Activated CD4-positive, alpha-beta T cell treated with anti-CD3 and anti-CD28 coated beads, Interleukin-2, amount 50 U/mL, for 24 hours (primary cell): ENCODE measurements at places on chromosomes 2 and 18.

DNA sequence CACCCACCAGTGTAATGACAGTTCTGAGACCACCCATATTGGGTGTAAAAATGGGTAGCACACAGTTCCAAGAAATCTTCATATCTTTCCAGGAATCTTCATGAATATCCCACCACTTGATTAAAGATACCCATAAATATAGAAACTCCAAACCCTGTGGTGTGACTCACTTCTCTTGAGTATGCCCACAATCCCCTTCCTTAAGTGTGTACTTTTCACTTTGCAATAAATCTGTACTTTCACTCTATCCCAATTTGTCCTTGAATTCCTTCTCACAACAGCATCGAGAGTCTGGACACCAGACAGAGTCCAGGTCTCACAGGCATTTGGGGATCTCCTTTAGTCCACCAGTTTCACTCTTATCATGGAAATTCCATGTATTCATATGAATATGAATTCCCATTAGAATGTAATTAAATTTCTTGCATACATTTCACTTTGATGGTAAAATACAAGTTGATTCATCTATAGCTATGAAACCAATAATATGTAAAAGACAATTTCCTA, 287.0 kb upstream of the SESTD1 start:
- DNase-seq: no peak

GRCh38 chr2:17517481-17518211, 594 bp downstream of the RAD51AP2 start:
- DNase-seq: no peak

DNA sequence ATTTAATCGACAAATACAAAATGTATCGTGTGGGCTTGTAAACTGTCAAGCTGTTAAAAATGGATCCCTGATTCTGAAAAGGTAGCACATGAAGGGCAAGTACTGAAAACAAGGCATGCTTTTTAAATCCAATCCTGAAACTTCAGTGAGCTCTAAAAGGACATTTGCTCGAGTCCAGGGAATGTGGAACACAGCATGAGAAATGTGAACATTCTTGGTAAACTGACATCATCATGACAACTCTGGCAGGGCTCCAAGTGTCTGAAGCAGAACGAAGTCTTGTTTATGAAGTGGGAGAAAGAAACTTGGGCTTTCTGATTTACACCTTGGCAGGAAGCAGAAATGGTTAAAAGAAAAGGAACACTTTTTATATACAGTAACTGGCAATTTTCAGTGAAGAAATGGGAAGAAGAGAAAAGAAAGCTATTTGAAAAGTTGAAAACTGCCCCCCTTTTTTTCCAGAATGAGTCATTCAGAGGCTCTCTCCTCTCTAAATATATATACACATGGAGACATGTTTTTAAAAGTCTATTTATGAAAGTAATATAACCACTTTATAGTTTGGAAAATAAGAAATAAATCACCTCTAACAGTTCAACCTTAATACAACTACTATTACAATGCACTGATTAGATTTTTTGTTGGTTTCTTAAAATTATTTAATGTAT, 120.8 kb downstream of the GAREM1 start:
- DNase-seq: no peak

- DNase-seq: no peak
Observed at GRCh38 chr2:227612546-227613271, 1.9 kb downstream of the SCYGR3 start.

- DNase-seq: no peak
Observed at GRCh38 chr18:11392292-11392691, 217.1 kb upstream of the SLC35G4 start.

GRCh38 chr18:10896851-10897250, 252.5 kb downstream of the PIEZO2 start:
- DNase-seq: no peak

DNA sequence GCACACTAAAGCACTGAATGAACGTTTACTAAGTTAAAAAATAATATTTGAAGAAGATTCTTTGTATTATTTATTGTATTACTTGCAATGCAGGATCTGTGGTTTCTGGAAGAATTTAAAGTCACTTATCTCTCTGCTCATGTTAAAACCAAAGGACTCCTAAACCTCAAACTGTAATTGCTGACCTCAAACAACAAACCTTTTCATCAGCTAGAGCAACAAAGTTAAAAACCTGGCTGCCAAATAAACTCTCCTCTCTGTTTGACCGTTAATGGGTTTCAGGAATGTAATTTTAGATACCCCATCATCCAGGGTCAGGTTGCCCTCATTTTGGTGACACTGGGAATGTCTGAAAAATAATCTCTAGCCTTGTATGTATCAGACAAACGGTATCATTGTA, 239.1 kb downstream of the TGIF1 start:
- no peak for DNase-seq

GRCh38 chr18:69102959-69103358, 297.7 kb upstream of the DOK6 start:
- DNase-seq: no peak

DNA sequence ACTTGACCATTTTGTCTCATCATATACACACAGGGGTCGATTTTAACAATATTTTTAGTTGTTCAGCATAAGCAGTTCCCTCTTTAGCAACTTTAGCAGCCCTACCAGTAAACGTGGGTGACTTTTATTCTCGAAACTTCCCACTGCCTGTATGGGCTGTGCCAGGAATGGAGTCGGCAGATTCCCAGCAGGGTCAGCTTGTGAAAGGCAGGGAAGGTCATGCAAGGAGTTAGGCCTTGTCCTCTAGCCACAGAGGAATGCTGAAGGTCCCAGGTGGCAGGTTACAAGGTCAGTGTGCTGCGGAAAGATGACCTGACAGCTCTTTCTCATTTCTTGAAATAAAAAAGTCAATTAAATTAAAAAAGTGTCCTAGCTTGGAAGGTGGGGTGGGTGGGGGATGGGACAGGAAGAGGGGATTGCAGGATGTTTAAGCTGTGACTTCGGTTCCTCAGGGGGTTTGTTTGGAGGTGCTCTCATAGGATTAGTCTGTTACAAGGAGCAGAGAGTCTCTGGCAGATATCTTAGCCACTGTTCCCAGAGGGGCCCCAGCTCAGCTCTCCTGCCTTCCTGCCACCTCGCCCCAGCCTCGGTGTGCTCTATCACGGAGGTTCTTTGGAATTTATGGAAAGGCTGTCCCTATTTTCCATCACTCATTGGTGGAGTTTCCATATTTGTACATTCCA, 21.4 kb downstream of the DRC1 start:
- no peak for DNase-seq

DNA sequence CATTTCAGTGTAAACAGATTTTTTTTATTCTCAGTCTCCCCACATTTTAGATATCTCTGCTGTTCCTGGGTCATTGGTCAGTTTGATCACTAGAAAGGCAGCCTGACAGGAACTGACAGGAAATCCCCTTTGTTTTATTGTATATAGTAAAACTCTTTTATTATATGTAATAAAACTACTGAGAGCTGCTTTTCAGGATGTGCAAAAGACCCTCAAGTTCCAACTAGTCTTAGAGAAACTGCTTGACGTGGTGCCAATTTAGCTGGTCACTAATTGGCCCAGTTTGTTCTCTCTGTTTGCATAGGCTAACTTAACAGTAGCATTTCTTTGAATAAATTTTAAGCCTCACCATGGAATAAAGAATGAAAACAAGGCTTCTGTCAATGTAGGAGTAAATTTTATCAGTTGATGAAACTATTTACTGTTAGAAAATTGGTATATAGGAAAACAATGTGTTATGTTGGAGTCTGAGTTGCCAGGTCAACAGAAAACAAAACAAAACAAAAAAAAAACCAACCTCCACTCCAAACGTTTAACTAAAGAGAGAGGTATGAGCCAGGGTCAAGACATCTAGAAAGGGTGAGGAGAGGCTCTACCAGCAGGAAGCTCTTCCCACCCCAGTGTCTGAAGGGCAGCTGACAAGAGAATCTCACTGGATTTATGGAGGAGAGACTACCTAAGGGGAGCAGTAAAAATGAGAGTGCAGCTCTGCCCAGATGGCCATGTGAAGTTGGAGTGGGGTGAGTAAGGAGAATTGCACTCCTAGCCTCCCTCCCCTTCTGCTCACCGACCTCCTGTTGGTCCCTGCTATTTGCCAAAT, 184.6 kb downstream of the ST6GAL2 start:
- DNase-seq: no peak

DNA sequence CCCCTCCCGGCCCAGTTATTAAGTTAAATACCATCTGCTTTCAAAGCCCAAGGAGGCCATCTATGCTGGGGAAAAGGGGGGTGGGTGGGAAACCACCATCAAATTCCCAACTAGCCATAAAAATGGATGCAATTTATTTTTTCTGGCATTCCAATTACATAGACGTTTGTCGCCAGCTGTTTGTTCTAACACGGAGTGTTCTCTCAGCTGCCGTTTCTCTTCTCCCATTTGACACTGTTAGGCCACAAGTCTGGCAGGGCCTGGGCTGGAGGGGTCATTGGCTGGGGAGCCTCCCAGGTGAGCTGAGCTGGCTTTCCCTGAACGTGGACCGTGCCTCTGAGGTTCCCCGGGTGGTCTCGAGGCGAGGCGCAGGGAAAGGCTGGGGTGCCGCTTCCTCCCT, 16.6 kb downstream of the ATOH8 start:
- DNase-seq: no peak

DNA sequence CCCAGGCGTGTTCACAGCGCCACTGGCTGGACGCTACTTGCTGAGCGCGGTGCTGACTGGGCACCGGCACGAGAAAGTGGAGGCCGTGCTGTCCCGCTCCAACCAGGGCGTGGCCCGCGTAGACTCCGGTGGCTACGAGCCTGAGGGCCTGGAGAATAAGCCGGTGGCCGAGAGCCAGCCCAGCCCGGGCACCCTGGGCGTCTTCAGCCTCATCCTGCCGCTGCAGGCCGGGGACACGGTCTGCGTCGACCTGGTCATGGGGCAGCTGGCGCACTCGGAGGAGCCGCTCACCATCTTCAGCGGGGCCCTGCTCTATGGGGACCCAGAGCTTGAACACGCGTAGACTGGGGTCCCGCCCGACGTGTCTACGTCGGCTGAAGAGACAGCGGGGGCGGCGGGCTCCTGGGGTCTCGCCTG, 891 bp upstream of the KHK start:
- DNase-seq: no peak

GRCh38 chr18:57856557-57857280, 53.6 kb upstream of the ATP8B1 start:
- DNase-seq: no peak

DNA sequence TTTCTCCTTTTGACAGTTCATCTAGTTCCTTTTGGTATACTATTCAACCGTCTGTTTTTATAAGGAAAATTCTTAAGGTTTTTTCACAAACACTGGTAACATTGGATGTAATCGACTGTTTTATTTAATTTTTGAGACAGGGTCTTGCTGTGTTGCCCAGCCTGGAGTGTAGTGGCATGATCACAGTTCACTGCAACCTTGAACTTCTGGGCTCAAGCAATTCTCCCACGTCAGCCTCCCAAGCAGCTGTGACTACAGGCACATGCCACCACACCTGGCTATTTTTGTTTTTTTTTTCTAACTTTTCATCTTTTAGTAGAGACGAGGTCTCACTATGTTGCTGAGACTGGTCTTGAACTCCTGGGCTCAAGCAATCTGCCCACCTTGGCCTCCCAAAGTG, 104.4 kb upstream of the DNMT3A start:
- DNase-seq: no peak

GRCh38 chr2:228703152-228703551, 521.7 kb upstream of the SPHKAP start:
- no peak for DNase-seq

DNA sequence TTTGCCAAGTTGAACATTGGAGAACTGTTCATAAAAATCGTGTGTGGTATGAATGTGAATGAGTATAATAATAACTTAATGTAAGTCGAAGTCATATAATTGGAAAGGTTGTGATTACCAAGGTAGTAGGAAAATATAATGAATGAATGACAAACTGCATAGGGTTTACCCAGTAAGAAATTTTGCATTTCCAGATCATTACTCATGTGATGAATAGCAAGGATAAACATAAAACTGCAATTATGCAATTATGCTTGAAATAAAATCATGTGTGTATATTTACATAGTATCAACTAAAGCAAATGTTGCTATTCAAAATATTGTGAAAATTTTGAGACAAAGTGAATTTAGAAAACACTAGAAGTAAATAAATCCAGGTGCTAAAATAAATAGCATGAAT, 1108.7 kb upstream of the TMEFF2 start:
- DNase-seq: no peak

- no peak for DNase-seq
Observed at GRCh38 chr2:98520806-98521205, 76.1 kb downstream of the INPP4A start.

DNA sequence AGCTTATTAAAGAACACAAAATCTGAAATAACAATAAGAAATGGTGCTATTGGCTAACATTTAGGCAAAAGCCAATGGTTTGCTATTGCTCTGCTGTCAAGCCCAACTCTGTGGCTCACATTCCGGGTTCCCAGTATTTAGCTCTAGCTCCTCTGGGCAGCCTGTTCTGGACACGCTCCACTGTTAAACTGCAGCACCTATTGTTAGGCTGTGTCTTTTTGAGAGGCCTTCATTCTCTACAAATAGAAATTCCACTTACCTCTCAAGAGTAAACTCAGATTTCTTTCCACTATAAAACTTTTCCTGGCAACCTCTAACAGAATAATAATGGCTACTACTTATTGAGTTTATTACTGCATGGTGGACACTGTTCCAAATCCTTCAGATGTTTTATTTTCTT, 3.7 kb upstream of the KLHL14 start:
- no peak for DNase-seq

DNA sequence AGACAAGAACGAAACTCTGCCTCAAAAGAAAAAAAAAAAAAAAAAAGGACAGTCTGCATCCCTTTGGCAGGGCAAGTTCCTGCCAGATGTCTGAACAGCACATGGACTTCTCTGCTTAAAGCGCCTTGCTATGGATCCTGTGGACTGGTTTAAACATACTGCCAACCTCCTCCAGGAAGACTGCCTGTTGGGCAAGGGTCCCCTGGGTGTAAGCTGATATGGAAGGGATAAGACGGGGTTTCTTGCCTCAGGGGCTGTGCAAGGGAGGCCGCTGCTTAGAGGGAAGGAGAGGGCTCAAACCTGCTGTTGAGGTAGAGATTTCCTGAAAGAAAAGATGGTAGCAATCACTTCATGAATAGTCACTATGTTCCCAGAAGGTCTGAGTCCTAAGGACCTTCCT, 22.2 kb downstream of the SKA1 start:
- DNase-seq: no peak

DNA sequence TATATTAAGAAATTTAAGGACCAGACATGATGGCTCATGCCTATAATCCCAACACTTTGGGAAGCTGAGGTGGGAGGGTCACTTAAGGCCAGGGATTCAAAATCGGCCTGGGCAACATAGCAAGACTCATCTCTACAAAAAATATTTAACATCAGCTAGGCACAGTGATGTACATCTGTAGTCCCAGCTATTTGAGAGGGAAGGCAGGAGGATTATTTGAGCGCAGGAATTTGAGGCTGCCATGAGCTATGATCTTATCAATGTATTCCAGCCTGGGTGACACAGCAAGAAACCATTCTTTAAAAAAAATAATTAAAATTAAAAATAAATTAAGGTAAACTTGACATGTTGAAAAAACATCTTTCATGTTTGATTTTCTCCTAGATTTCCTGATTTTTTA, 564.2 kb downstream of the MBD2 start:
- DNase-seq: no peak

DNA sequence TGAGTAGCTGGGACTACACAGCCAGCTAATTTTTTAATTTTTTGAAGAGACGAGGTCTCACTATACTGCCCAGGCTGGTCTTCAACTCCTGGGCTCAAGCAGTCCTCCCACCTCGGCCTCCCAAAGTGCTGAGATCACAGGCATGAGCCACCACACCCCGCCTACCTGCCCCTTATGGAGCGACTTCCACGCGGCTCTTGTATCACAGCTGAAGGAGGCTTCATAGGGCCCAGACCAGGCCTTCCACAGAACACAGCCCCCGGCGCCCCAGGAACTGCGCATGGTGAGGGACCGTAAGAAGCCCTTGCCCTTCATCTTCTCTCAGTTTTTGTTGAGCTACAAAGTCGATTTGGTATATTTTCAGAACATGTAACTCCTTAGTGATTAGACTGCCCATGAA, 220.3 kb downstream of the KLHL29 start:
- no peak for DNase-seq
